Hindlimb muscle (tissue), 1 donor: ENCODE measurements at places on chromosomes 5 and 9.

DNA sequence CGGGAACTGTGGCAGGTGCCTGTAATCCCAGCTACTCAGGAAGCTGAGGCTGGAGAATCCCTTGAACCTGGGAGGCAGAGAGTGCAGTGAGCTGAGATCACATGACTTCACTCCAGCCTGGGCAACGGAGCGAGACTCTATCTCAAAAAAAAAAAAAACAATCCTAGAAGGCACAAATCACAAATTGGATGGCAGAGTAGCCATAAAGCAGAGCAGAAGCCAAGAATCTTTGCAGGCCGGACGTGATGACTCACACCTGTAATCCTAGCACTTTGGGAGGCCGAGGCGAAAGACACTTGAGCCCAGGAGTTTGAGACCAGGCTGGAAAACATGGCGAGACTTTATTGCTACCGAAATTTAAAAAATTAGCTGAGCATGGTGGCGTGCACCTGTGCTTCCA lies 9.2 kb upstream of the FUBP3 start:
- no peak for DNase-seq

- no peak for DNase-seq
These were observed at the start of gene FAM81B for GRCh38 chr5:95390812-95391492. Gene FAM81B (plus strand): TSS chr5:95391366. CDS start chr5:95391390, 24 bp downstream.

GRCh38 chr9:105066275-105066865 lies 138.4 kb upstream of the ABCA1 start:
- DNase-seq, result no peak

DNA sequence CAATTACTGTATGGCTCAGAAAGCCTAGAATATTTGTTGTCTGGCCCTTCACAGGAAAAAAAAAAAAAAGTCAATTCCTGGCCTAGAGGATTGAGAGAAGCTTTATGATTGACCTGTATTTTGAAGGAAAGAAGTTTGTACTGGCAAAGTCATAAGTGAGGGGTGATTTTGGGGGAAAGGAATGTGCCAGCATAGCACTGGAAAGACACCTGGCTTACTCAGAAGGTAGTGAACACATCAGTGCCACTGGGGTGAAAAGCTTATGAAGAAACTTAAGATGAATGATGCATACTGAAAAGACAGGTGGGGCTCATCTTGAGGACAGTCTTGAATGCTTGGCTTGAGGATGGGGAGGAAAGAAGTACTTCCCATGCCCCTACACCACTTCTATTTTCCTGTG lies 127.9 kb upstream of the RASA1 start:
- DNase-seq, result no peak

DNA sequence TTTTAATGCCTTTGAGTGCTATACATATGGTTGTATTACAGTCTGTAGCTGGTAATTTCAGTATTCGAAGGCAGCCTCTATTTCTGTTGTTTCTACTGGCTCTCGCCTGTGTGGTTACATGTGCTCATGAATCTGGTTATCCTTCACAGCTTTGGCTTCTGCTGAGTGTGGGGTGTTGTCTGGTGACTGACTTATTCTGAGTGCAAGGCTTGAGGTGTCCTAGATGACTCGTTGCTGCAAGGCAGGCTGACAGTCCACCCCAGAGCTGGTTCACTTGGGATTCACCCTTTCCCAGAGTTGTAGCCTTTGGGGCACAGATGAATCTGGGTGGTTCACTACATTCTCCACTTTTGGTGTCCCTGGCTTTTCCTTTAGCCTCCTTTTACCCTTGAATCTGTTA lies 41.4 kb downstream of the PDE8B start:
- DNase-seq, result no peak

GRCh38 chr5:133401731-133402347 lies 210.5 kb downstream of the FSTL4 start:
- no peak for DNase-seq

DNA sequence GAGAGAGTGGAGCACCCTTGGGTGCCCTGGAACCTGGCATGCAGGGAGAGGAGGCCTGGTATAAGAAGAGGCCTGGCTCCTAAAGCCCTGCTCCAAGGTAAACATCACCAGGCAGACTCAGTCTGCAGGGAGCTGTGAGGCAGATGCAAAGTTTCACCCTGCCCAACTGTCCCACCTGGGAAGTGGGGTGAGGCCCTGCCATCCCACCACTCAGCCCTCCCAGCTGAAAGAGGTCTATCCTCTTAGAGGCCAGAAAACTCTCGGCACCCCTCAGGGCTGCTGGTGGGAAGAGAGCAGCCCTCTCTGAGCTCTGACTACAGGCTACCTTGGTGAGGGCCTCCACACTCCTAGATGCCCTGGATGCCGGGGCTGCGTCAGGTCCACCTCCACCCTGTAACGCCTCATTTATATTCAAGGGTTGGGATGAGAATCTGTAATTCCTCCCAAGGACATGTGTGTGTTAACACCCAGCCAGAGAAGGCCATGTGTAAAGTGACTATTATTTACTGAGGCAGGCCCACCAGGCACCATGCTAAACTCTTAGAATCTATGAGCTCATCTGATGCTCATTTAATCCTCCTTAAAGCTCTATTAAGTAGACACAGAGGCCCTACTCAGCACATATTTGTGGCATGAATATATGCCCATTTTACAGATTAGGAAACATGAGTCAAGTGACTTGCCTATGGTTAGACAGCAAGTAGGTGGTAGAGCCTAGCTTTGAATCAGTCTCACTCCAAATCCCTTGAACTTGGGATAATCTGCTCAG lies 205.9 kb downstream of the FSTL4 start:
- DNase-seq, result no peak

GRCh38 chr9:131539223-131539923 lies 6.0 kb upstream of the PRRT1B start:
- DNase-seq, result no peak

DNA sequence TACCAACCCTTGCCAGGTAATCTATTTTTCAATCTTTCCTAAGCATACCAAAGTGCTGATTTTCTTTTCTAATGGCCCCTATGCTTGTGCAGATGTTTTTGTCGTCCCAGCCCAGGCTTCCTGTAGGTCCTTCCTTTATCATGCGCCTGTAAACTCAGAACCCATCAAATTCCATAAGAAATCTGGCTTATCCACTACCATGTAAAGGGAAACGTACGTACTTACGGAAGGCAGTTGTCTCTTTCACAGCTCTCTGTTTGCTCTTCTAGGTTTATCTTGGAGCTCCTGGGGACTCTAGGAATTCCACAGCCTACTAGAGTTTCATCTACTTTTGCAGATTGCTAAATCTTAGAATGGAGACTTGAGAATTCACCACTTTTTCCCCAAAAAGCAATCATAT lies 9.0 kb downstream of the BRINP1 start:
- DNase-seq, result no peak

GRCh38 chr9:101428909-101429308 lies 6.7 kb downstream of the ALDOB start:
- no peak for DNase-seq

- DNase-seq, result no peak
These were observed 3.8 kb upstream of the ITGA2 start for GRCh38 chr5:52985306-52985705.

DNA sequence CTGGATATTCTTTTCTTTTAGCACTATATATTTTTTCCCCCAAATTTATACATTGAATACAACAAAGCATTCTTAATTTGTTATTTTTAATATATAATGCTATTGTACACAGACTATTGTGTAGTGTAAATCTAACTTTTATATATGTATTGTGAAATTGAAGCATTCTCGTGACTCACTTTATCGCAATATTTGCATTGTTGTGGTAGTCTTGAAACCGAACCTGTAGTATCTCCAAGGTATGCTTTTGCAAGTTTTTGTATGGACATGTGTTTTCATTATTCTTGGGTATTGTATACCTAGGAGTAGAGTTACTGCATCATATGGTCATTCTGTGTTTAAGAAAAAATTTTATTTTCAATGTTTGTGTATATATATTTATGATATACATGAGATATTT lies 49.6 kb downstream of the NSD1 start:
- no peak for DNase-seq

GRCh38 chr5:68074633-68075032 lies 140.9 kb upstream of the PIK3R1 start:
- no peak for DNase-seq

- no peak for DNase-seq
These were observed 15.2 kb downstream of the TRAF1 start for GRCh38 chr9:120911295-120911837.

- no peak for DNase-seq
These were observed 7.6 kb upstream of the TMEM252 start for GRCh38 chr9:68548241-68548640.

DNA sequence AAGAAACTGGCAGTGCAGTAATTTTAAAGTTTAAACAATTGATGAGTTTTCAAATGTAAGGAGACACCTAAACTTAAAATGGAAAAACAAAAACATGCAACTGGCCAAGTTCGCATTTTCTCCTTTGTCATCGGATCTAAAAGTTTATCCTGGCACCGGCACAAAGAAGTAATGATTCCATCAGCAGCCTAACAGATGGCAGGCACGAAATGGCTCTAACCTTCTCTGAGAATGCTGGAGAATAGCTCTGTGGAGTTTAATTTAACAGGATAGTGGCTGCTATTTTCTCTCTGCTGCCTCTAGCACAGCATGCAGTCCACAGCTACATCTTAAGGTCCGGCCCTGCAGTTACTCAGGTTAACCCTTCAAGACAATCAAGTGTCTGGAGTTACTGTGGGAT lies 82.2 kb downstream of the PRELID2 start:
- DNase-seq, result no peak

GRCh38 chr5:8843771-8844170 lies 702.1 kb downstream of the SEMA5A start:
- peak; percentile 32 for DNase-seq

DNA sequence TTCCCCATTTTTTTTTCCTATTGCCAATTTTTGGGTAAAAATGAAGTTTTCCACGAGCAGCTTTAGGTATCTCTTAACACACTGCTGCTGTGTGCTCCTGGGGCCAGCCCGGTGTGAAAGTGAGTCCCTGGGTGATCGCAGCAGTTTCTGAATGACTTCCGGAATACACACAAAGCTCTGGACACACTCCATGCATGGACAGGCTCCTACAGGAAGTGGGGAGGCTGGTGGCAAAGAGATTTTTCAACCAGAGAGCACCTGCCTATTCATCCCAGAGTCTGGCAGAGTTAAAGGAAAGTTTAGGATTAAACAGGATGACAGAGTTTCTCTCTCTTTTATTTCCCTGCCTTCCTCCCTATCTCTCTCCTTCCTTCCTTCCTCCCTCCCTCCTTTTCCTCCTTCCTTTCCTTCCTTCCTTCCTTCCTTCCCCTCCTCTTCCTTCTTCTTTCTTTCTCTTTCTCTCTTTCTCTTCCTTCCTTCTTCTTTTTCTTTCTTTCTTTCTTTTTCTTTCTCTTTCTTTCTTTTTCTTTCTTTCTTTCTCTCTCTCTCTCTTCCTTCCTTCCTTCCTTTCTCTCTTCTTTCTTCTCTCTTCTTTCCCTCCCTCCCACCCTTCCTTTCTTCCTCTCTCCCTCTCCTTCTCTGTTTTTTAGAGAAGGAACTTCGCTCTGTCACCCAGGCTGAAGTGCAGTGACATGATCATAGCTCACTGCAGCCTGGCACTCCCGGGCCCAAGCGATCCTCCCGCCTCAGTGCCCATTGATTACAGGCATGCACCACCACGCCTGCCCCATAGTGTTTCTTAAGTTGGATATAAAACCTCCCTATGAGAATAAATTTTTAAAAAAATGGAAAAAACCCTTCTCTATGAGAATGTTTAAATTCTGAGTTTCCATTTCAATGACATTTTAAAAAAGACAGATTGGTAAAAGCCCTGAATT lies 38.7 kb upstream of the UBTD2 start:
- DNase-seq, result peak; percentile 34

GRCh38 chr5:73131711-73132425 lies 11.5 kb downstream of the TMEM171 start:
- DNase-seq, result no peak

GRCh38 chr9:125612616-125613015 lies 94.4 kb downstream of the MAPKAP1 start:
- DNase-seq, result no peak

DNA sequence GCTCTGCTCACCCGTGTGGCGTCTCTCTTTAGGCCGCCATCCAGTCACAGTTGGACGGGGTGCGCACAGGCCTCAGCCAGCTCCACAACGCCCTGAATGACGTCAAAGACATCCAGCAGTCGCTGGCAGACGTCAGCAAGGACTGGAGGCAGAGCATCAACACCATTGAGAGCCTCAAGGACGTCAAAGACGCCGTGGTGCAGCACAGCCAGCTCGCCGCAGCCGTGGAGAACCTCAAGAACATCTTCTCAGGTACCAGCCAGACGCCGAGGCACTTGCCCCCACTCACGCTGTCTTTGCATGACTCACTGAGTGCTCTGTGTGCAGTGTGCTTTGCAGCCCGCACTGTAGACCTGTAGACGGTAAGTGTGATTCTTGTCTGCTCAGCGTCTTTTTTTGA lies 4.5 kb downstream of the EXOC3 start:
- DNase-seq, result no peak

DNA sequence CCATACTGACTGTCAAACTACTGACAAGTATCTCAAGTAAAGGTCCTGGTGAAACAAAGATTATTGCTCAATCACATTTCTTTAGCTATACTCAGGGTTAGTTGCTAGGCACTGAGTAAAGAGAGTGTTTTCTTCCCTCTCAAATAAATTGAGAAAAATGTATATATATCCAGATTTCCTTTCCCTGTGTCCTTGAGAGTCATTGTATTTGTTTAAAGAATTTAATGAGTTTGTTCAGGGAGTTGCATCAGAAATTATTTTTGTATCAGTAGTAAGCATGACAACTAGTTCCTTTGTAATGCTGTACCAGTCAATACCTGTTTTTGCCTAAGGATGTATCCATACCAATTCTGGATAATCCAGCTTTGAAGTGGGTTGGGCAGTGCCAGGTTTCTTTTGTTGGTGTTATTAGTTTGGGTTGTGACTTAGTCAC lies 3.2 kb upstream of the ANKHD1 start:
- no peak for DNase-seq

DNA sequence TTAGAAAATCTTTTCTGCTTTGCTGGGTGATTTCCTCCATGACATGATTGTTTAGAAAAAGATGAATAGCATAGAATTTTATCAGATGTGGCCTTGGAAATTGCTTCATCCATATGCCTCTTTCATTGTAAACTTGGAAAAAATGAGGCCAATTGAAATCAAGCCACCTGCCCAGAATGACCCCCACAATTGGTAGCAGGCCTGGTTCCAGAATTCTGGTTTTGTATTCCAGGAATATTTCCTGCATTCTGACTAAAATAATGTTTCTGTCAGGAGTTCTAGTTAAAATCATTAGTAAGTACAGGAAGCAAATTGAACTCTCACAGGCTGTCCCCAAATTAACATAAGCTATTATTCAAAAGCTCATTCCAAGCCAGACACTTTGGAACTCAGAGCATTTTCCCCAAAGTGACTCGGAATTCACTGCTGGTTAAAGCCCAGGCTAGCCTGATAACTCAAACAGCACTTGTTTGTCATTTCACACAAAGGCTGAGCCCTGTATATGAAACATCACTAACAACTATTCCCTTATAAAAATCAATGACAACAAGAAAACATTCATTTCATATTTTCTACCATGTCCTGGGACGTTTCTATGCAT lies 75.1 kb upstream of the ADCY2 start:
- DNase-seq, result no peak

- DNase-seq, result no peak
These were observed 545.8 kb downstream of the CSNK1G3 start for GRCh38 chr5:124057724-124058231.

DNA sequence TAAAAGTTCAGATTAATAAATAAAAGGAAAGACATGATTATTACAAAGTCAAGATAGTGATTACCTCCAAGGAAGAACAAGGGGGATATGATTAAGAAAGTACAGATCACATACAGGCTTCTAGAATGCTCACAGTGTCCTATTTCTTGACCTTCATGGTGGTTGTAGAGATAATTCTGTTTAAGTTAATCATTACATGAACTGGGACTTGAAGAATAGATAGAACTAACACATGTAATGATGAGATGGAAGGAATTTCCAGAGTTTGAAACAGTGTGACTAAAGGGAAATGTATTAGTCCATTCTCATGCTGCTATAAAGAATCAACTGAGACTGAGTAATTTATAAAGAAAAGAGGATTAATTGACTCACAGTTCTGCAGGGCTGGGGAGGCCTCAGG lies 72.7 kb downstream of the LURAP1L start:
- DNase-seq, result no peak
